ENCODE measurements at places on chromosomes 2 and 18.

DNA sequence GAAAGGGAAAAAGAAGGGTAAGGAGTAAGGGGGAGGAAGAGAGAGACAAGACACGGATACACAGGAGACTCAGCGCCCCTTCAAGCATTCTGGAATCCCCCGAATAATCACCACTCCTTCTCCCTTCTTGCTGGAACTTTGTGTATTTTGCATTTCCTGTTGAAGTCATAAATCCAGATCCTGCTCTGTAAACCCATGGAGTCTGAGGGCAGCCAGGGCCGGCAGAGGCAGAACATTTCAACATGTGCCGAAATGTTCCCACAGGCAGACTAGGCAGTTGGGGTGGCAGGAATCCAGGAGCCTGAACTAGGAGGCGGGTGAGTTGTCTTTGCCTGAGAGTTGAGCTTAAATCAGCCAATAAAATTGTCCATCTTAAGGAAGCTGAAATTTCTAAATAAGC is 193.1 kb downstream of the SH3RF3 start:
- DNase-seq: no peak

DNA sequence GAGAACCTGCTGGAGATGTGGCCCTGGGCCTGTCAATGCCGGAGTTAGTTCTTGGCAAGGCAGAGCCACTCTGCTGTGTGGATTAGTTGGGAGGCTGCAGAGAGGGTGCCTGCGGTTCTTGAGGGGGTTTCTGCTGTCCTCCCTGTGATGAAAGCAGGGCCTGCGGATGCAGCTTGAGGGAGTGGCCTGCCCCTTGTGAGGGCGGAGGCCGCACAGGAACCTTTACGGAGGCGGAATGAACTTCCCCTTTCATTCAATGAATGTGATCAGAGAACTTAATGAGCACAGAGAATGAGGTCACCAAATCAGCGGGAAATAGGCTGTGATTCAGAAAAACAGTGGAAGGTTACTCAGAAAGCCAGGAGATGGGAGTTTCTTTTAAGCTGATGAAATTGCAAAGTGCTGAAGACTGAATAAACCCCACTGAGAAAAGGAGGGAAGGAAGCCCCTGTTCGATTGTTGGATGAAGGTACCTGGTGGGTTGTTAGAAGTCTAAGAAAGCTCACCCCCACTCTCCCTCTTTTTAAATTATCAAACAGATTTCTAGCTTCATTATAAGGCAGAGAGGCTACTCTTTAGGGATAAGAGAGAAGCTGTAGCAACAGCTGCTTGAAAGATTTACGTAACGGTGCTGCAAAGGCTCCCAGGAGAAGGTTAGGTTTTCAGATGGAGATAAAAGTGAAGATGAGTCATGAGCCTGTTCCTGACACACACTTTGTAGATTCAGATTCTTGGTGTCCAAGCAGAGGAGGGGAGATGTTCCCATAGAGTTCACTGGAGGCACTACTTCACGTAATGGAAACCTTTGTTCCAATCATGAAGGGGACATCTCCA is 47.4 kb downstream of the VWA3B start:
- DNase-seq: peak; percentile 58

GRCh38 chr2:192216336-192216735 is 21.6 kb upstream of the TMEFF2 start:
- DNase-seq: no peak

DNA sequence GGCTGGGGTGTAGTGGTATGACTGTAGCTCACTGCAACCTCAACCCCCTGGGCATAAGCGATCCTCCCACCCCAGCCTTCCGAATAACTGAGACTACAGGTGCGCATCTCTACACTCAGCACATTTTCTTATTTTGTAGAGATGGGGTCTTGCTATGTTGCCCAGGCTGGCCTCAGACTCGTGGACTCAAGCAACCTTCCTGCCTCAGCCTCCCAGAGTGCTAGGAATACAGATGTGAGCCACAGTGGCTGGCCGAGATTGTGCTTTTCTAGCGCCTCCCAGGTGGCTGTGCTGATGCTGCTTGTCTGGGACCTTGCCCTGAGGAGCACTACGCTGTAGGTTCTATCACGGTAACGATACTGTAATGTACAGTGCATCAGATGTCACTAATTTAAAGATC is 155.6 kb downstream of the AGAP1 start:
- DNase-seq: no peak

- no peak for DNase-seq
Measured at GRCh38 chr2:109304242-109304641, 175.2 kb downstream of the SH3RF3 start.

- DNase-seq: no peak
Measured at GRCh38 chr2:226683196-226683595, 116.4 kb downstream of the IRS1 start.

DNA sequence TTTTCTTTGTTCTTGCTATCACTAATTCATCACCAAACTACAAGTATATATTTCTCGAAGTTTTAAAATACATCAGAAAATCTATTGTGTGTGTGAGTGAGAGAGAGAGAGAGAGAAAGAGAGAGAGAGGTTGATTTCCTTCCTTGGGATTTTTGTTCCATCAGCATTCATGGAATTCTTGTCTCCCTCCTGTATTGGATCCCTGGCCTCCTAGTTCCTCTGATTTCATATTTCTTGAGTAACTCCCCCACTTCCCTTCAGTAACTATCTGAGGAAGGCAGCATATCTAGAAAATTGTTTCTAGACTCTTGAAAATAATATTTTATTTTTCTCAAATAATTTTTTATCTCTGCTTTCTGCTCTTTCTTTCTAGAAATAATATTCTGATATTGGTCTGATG is 13.3 kb upstream of the ACTR2 start:
- DNase-seq: no peak

- DNase-seq: no peak
Measured at GRCh38 chr2:26570083-26570430, 71.1 kb downstream of the CIB4 start.

DNA sequence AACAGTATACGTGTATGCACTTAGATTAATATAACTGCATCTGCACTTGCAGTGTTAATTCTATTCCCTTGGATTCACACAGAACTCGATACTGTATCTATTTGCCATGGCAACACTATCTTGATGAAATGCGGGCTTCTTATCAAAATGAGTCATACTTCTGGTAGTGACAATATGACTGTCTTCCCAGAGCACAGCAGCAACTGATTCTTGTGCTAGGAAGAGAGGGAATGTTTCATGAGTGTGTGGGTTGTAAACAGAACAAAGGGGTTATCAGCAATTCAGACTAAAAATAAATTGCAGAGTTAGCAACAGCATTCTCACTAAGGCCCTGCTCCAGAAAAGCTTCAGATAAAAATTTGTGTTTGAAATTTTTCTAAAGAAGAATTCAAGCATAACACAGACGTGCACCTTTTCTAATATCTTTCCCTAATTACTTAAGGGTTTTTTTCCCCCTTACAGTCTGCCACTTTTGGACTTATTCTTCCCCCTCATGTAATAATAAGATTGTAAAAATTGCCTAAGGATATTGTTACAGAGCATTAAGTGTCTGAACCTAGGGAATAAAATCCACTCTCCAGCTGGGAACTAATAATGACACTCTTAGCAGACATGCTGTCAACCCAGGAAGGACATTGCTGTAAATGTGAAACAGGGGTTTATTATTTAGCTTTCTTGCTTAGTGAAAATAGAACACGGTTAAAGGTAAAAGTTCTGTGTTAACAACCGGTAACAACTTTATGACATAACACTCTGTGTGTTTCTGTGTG is 99.9 kb upstream of the SLC38A11 start:
- peak; percentile 53 for DNase-seq

GRCh38 chr2:119219873-119220272 is 3.8 kb upstream of the STEAP3 start:
- no peak for DNase-seq

GRCh38 chr2:160440888-160441287 is 52.7 kb downstream of the RBMS1 start:
- no peak for DNase-seq
